ENCODE measurements at places on chromosomes 12 and 14. TPM values are rescaled to one million over a fixed set of nuclear protein-coding genes. Genes with fewer than 3 reads are reported as not detected.

The LPAR5 gene
- 2.7 TPM for total RNA-seq

The VDR gene
- 0.77 TPM for total RNA-seq

The PTGER2 gene
- 3.0 TPM for total RNA-seq

The GEMIN2 gene
- 20.1 TPM for total RNA-seq

The OAS2 gene
- total RNA-seq = 4.2 TPM

The BATF gene
- total RNA-seq = 2.6 TPM

The CCDC91 gene
- total RNA-seq = 23.2 TPM

The NPFF gene
- total RNA-seq = not detected

Data from type B pancreatic cell (in vitro differentiated cells).